ENCODE measurements at places on chromosomes 1 and 21.

DNA sequence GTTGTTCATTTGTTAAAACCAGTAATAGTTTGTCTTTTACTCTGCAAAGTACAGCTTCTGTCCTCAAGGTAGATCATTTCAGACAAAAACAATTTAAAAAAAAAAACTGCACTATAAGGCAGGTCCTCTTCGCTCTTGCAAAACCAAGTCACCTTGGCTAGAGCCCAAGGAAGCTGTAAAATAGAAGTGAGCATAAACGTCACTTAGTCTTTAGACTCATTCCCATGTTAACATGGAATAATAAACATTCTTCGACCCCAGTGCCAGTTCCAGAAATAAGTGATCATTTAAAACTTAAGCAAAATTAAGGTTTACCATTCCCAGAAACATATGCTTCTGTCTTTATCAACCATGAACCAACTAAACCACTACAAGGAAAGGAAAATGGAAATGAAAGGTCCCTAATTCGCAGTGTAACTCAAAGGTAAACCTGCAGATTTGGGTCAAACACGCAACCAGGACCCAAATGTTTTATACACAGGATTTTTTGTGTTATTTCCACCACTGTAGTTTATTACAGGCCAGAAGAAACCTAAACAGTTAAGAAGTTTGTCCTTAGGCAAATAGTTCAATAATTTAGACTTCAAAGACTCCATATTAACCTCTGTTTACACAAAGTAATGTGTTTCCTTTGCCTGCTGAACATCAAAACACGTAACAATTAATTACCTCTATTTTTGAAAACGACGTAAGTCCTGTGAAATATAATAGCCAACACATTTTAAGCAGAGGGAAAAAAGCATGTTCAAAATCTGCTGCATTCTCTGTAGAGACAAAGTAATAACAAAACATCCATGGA lies 54.6 kb downstream of the TGFBR3 start:
- DNase-seq = peak; percentile 51

GRCh38 chr1:112386731-112387346 lies 9.2 kb upstream of the CTTNBP2NL start:
- DNase-seq = no peak

- no peak for DNase-seq
Measured at GRCh38 chr1:236193184-236193583, 50.8 kb downstream of the GPR137B start.

- DNase-seq = no peak
Measured at GRCh38 chr1:245207056-245207638, 52.4 kb downstream of the KIF26B start.

- peak; percentile 28 for DNase-seq
Measured at GRCh38 chr1:28129150-28129549, 40.7 kb upstream of the EYA3 start.

- peak; percentile 73 for DNase-seq
Measured at GRCh38 chr21:35643176-35643575, 417.1 kb downstream of the SETD4 start.

Measured in fibroblast of skin of right quadriceps (primary cell).